ENCODE measurements at places on chromosomes 12 and 14.
A peak's percentile ranks its signal among the peaks of the same experiment; 100 is the strongest.

GRCh38 chr12:124480469-124481256, 86.7 kb downstream of the NCOR2 start:
- DNase-seq = peak; percentile 47

DNA sequence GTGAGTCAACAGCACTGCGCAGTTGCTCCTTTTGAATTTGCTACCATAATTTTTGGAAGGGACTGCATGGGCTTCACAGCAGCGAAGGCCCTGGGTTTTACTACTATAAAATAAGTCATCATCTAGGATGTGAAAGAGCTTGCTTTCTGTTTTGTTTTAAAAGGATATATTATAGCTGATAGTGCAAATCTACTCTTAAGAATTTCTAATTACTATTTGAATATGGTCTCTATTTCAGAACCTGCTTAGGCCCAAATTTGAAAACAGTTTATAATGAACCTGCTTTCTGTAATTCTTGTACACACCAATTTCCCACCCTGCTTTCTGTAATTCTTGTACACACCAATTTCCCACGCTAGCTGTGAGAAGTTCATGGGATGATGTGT, 73.0 kb downstream of the SRGAP1 start:
- DNase-seq = no peak

- DNase-seq = no peak
Observed at GRCh38 chr12:97513950-97514349, 51.3 kb downstream of the RMST start.

GRCh38 chr12:70186436-70186835, 56.8 kb upstream of the CNOT2 start:
- no peak for DNase-seq

DNA sequence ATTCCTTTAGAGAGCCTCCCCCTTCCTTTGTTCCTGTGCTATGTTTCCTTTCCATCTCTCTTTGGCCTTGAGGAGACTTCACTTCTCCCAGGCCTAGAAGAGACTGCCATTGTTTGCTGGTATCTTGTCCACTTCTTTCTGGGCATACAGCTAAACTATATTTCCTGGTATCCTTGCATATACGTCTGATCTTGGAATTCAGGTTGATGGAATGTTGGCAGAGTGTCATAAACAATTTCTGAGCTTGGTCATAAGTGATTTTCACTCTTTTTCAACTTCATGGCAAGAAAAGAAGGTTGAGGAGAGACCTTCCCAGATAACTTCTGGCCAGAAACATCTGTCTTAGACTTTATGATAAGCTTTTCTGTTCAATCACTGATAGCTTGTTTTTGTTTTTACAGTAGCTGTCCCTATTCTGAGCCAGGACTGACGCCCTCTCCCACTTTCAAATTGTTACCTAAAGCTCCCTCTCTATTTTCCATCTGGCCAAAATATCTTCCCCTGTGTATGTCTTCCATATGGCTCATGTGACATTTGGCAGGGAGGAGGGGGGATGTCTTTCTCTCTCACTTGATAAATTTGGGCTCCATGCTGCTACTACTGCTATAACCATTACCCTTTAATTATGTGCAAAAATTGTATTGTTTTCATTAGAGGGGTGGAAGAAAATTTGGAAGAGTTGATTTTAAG, 457.0 kb downstream of the ADAMTS20 start:
- peak; percentile 68 for DNase-seq

DNA sequence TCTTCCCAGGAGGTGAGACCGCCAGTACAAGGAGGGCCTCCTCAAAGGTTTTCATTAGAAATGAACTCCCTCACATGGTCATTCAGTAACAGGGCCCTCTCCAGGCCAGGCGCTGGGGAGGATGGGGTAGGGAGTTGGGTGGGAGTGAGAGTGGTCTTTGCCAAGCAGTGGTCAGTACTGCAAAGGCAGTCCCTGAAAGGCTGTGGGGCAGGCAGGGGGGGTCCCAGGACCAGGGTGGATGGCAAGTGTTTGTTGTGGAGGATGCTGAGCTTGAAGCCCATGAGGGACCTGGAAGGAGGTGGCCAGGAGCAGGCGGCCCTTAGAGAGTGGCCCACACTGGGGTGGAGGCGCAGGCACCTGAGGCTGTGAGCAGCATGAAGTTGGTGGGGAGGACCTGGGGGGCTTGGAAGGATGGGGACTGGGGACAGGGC, 26.1 kb downstream of the CEP170B start:
- no peak for DNase-seq

DNA sequence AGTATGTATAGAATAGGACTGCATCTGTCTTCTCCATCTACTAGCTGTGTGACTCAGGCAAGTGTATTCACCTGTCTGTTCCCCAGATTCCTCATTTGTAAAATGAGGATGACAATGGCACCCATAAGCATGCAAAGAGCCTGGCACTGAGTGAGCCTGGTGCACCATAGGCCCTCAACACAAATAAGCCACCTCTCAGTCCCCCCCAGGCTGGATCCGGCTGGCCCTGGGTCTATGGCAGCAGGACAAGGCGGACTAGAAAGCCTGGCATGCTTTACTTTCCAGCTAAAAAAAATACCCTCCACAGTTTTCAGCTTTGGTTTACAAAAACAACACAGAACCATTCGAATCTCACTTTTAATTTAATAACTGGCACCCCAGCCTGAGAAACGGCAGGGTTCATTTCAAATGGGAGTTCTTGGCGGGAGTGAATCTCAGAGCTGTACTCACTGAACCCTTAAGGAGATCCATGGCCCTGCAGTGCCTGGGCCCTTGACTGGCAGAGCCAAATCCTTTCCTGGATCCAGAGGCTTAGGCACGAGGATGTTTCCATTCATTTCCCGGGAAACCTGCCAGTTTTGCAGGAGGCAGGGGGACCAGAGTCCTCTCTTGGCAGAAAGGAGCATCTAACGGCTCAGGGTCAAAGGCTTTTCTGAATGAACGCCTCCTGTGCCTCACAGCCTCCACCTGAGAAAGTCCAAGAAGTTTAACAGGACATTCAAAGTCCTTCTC, 17.7 kb downstream of the SYNE3 start:
- DNase-seq = no peak

Data from fibroblast of upper back skin (primary cell).